Stimulated activated CD4-positive, alpha-beta T cell treated with anti-CD3 and anti-CD28 coated beads, TNF-alpha, amount 100 ng/mL, for 1 hour (primary cell): ENCODE measurements at places on chromosomes 3 and 15.

DNA sequence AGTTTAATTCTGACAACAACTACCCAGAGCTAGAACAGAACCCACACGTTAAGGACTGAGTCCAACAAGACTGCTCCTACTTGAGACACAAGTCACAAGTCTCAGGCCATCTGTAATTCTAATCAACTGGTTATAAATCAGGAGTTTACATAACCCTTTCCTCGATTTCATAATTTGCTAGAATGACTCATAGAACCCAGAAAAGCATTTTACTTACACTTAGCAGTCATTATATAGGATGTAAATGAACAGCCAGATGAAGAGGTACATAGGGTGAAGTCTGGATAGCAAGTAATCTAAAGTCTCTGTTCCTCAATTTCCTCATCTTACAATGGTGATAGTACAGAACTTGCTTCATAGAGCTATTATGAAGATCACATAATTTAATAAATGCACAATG is 1018.2 kb downstream of the DIPK2A start:
- DNase-seq = no peak

DNA sequence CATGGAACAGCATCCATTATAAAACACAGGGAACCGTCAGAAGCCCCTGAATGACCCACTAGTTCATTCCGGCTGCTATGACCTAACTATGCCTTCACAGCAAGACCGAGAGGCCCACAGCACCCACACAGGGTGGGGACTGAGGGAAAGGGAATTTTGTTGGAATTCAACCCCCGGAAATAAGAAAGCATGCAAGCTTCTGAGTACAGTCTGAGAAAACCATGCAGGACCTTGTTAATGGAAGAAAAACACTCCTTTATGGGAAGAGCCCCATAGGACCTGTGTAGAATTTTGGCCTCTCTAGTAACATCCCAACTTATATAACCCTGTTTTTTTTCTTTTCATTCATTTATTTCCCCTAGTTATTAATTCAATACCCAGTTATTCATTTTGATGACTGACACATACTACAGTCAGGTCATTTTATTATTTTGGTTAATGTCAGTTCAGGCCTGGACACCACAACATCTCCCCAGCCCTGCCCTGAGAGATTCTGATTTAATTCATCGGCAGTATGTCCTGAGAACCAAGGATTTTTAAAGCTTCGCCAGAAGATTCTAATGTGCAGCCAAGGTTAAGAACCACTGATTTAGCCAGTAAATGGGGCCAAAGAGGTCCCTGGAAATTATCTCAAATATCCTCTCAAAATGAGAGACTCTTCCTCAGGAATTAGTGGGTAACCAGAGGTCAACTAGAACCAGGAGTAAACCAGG is 231.6 kb upstream of the GOLGA6L4 start:
- no peak for DNase-seq

DNA sequence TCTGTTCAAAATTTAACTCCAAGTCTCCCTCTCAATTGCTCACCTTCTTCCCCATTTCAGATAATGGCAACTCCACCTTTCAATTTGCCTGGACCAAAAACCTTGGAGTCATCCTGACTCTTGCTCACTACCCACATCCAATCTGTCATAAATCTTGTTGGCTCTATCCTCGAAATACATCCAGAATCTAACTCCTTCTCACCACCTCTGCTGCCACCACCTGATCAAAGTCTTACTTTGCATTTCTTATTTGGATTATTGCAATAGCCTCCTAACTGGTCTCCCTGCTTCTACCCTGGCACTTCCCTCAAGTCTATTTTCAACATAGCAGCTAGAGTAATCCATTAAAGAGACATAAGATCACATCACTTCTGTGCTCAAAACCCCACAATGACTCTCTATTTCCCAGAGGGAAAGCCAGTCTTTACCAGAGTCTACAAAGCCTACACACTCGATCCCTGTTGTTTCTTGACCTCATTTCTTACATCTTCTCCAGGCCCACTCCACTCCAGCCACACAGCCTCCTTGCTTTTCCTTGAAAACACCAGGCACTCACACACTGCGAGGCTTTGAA is 86.6 kb downstream of the GPR156 start:
- no peak for DNase-seq

- no peak for DNase-seq
Measured at GRCh38 chr15:99826157-99826780, 93.0 kb upstream of the LYSMD4 start.

DNA sequence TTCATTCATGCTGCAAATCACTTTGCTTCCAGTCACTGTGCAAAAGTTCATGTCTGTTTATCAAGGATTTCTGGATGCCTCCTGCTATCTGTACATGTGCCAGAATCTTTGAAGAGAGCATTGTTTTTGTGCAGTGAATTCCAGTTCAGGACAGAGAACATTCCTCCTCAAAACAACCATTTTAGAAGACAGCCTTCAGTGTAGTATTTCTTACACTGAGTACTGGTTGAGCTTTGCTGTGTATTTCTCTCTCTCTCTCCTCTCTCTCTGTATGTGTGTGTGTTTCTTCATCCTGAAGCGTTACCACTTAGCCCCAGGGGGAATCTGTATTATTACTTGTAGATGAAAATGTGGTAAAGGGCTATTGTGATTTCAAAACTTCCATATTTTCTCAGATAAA is 123.8 kb upstream of the CHL1 start:
- DNase-seq = no peak

DNA sequence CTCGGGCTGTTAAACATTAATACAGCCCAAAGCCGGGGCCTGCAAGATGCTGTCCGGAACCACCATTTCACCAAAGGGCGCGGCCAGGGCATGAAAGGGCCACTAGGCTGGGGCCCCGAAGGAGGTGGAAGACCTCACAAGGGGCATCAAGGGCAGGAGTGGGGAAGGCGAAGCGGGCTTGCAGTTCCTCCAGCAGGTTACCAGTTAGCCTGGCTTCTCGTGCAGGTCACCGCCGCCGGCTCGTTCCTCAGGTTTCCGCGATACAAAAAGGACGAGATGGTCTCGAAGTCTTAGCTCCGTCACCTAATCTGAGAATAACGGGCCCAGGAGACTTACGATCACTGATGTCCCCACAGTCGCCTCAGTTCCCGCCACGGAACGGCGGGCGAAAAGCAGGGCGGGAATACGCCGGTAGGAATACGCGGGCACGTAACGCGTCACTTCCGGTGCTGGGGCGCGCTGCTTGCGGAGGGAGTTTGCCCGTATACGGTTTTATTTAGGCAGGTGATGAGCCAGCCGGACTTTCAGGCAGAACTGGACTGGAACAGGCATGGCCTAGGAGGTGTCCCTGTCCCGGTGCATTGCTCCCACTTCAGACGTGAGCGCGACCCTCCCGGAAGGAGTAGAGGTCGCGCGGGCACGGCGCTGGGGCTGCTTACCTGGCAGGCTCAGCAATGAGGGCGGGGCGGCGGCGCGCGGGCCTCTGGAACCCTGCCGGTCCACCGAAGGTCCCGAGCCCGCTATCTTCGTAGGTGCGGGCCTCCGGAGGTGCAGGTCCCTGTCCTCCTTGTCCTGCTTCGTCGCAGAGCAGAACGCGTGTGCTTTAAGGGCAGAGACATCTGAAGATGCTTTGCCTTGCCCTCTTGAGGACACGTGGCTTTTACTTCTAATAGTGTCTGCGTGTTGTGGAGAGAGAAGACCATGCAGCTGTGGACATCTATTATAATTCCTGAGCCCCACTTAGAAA is at the start of gene RFC4:
Gene RFC4, minus strand, starts transcription at position 394 of the 967 bp plus-strand sequence. CDS start 1,769 bp downstream, outside the sequence.
- peak; percentile 36 for DNase-seq
